ENCODE measurements at places on chromosomes 5 and 9.

DNA sequence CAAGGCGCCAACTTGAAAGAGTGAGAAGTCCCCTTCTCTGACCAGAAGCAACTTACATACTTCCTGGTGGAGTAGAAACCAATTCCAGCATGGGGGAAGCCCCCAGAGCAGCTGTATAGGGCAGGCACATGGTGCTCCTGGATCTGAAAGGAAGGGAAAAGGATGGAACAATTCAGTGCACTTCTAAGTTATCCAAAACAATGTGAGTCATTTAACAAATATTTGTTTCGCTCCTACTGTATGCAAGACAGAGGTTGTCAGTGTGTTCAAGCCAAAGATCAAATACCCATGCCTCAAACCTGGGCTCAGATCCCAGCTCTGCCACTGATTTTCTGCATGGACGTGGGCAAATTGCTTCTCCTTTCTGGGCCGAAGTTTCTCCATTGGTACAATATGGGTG, 67.1 kb downstream of the LHX2 start:
- DNase-seq = no peak

DNA sequence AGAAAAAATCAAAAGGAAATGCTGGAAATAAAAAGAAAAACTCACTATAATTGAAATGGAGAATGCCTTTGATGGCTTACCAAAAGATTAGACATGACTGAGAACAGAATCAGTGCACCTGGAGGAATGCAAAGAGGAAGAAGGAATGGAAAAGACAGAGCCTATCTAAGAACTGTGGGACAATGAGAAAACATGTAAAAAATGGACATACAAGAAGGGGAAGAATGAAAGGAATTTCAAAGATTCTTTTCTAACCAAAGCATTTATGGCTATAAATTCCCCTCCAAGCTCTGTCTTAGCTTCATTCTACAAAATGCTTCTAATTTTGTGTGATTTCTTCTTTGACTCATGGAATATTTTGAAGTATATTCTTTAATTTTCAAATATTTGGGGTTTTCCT, 47.5 kb upstream of the CLK4 start:
- DNase-seq = no peak

DNA sequence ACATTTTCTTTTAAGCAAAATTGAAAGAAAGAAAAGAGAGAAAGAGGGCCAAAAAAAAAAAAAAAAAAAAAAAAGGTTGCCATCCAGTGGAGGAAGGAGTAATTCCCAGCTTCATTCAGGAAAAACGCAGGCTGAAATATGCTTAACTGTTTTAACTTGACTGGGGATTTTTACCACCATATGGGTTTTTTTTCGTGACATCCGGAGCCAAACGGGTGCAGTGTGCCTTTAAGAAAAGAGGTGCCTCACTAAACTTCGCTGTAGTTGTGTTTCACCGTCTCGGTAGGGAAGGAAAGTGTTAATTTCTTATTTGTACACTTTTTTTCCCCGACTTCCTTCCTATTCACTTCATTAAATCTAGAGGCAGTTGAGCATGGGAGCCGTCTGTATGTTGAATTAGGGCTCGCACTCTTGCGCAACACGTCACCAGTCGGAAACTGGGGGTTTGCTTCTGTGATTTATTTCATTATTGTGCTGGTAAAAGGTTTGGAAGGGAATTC, 143.0 kb downstream of the SMARCA2 start:
- no peak for DNase-seq

DNA sequence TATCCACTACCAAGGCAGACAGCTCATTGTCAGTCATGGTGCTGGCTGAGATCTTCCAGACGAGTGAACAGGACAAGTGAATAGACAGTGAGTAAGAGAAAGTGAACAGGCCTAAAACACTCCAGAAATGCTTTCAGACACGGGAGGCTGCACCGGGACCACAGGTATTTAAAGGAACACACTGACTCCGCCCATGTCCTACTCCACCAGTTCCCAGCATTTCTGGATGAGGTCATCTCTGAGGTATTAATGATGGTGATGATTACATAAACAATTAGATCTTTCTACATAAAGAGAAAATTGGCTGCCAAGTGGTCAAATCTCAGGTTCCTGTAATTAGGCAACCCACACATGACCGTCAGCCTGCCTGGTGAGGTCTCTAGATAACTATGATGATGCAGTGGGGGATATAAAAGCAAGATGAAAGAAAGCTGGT, at the start of gene ACTBL2:
TSS of gene ACTBL2 (minus strand) at position 141 of the 436 bp plus-strand sequence. CDS start at position 37, 104 bp downstream.
- DNase-seq = no peak

- DNase-seq = no peak
Measured at GRCh38 chr5:173463207-173463606, 135.0 kb upstream of the STC2 start.

DNA sequence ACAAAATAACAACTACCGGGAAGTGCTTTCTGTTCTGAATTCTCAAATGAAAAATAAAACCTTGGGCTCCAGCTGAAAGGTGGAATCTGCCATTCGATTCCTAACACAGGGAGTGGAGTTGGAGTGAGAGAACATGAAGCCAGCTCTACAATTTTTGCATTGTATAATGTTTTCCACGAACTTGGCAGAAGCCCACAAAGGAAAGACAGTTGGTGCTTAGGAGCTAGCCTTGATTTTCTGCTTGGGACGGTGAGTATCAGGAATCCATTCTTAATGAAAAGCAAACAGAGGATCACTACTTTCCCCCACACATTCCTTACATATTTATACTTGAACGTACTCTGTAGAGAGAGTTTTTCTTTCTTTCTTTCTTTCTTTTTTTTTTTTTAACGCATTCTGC, 74.2 kb upstream of the FBXL7 start:
- no peak for DNase-seq

DNA sequence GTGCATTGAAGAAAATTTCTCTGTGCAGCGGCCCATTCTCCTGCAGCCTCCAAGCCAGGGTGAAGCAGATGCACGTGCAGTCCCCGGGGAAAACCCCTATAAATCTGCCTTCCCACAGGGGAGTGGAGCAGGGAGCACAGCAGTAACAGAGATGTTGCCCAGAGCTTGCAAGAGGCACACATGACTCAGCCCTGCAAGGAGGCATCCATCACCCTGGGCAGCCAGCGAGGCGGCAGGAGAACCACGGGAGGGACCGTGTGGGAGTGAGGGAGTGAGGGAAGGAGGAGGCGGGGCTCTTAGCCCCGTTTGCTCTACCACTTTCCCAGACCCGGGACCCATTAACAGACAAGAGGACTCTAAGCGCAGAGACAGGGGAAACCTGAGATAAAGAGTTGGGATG, 96.2 kb upstream of the ARAP3 start:
- no peak for DNase-seq

DNA sequence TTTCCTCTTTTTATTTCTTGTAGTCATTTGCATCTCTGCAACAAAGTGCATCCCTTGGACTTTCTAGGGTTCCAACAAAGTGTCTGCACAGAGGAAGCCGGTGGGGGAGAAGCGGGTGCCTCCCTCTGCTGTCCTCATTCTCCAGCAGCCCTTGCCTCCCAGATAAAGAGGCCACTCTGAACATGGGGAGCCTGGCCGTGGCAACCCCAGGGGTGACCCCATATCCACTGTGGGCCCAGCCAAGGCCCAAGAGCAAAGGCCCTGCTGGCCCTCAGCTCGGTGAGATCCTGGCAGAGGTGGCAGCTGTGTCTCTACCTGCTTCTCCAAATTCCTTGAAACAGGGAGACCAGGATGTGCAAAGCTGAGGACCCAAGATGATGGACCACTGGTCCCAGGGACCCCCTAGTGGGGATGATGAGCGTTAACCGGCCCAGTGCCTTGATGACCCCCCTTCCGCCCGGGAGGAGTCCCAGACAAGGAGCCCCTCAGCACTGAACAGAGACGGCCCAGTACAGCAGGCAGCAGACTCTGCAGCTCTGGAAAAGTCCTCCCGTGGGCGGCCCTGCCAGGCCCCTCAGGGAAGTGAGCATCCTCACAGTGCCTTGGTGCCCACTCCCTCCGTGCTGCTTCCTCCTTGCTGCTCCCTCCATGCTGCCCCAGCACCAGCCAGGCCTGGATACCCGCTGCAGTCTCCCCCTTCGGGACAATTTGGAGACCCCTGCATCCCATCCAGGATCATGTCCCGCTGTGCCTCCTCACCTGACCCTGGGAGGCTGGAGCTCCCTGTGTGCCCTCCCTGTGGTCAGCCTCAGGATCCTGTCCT, 62.5 kb downstream of the MRPL36 start:
- DNase-seq = no peak

DNA sequence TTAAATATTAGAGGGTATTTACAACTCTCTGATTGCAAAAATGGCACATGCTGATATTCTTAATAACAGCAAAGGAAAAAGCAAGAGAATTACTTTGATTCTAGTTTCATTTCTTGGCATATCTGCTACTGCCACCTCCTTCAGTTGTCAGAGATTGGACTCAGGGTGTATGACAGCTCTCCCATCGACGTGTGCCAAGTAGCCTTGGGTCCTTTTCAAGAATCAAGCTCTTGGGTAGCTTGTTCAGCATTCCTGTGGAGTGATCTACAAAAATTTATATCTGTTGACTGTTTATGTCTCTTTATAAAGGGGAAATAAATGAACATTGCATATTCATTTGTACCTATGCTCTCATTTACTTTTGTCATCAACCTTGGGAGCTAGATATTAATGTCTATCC, 315.6 kb downstream of the PRR16 start:
- no peak for DNase-seq

DNA sequence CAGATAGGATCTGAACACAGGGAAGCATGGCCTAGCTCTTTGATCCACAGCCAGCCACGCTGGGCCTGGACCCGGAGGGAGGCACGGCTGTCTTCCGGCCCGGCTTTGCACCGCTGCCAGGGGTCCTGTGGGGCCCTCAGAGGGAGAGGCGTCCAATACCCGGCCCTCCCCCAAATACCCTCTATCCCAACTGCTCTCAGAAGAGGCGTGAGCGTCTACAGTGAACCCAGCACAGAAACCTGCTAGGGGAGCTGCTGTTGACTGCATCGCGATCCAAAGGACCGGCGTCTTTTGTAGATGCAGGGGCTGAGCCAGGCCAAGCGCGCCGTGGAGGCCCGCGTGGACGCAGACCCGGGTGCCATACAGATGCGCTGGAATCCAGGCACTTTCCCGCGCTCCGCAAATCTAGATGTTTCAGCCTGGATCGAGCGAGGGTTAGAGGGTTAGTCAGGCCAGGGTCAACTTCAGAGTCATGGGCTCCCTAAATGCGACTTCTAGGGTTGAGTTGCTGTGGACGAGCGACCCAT, 1.1 kb upstream of the TCF7 start:
- no peak for DNase-seq

Data from NCI-H510A treated with DMSO at 0.1 percent for 48 hours (cell line).